ENCODE measurements at places on chromosomes 1 and 21.
A peak's percentile ranks its signal among the peaks of the same experiment; 100 is the strongest.

- DNase-seq, result no peak
These were observed 64.1 kb downstream of the TMCO4 start for GRCh38 chr1:19735440-19736127.

- DNase-seq, result no peak
These were observed 40.9 kb downstream of the ALG6 start for GRCh38 chr1:63408331-63408730.

DNA sequence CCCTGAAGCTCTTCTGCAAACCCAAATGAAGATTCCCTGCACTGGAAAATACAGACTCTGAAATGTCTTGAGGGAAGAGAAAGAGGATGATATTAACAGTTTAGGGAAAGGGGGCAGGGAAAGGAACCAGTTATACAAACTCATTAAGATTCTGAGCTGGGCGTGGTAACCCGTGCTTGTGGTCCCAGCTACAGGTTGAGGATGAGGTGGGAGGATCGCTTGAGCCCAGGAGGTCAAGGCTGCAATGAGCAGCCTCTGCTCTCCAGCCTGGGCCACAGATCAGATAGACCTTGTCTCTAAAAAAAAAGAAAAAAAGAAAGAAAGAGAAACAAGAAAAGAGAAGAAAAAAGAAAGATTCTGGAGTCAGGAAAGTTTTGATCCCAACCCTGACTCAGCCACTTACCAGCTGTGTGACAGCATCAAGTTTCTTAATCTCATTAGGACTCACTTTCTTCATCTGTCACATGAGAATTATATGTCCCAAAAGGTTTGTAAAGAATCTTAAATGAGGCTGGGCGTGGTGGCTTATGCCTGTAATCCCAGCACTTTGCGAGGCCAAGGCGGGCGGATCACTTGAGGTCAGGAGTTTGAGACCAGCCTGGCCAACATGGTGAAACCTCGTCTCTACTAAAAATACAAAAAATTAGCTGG, 53.9 kb downstream of the OPTC start:
- DNase-seq, result peak; percentile 26

DNA sequence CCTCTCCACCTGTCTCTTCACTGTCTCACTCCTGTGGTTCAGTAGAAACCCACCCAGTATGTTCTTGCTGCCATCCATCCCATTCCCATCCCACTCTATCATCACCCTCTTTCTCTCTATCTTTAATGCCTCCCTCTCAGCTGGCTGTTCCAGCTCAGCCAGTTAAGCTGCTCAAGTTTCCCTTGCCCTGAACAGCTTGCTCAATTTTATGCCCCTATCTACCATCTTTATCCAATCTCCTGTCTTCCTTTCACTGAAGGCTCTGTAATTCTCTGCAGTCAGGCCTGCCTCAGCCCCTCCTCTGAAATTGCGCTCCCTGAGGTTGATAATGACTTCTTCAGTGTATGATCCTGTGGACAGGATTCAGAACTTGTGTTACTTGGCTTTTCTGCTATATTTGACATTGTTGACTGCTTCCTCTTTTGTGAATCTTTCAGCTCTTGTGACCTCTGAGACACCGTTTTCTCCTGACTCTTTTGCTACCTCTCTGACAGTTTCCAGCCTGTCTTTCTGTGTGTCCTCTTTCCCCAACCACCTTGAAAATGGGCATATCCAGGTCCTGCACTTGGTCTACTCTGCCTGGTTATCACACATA, 13.9 kb upstream of the BCAR3 start:
- DNase-seq, result no peak

DNA sequence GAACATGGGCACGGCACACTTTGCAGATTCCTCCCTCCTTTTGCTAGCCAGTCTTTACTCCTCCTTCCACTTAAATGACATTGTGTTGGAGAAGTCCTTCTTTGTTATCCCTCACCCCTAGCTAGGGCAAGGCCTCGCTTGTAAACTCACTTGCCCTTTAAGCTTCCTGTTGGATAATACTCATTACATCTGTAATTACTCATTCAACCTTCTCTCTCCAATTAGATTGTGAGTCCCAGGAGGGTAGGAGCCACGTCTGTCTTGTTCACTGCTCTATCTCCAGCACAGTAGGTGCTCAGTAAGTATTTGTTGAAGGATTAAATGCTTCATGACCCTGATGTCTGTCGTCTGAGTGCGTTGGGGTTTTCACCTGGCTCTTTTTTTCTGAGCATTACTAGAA, 98.7 kb upstream of the USP24 start:
- DNase-seq, result no peak

- no peak for DNase-seq
These were observed 344.2 kb upstream of the KAZN start for GRCh38 chr1:14254251-14254650.

DNA sequence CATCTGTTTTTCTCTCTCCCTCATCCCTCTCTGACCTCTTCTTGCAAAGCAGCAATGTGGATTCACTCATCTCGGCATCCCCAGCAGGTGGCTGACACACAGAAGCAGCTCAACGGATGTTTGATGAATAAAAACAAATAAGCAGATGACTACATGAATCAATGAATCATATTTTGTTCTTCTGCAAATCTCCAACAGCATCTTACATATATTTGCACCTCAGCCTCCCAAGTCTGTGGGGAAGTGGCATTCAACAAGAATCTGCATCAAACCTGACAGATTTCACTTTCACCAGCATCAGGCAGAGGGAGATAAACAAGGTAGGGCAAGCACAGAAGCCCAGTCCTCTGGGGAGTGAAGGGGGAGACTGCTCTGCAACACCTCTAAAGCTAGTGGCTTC, 34.0 kb downstream of the CAPN8 start:
- DNase-seq, result no peak

GRCh38 chr21:27190601-27191000, 223.7 kb upstream of the ADAMTS5 start:
- no peak for DNase-seq

DNA sequence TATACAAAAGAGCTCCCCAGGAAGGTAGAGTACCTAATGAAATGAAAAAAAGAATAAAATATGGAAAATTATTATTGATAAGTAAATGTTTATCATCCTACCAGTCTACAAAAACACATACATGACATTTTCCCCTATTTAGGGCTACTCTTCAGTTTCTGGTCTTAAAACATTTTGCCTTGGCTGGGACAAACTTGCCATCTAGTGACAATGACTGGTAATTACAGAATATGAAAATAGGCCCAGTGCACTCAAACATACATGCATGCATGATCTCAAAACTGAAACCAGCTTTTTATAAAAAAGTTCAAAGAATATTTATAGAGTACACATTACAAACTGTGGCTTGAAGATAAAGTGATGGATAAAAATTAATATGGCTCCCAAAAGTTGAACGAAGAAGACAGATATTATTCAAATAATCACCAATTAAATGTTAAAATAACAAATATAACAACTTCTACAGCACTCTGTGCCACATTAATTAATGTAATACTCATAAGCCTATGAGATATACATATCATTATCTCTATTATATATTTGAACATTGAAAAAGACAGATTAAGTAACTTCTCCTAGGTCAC, 10.5 kb upstream of the RNPC3 start:
- no peak for DNase-seq

GRCh38 chr21:18007121-18007520, 188.0 kb upstream of the C21orf91 start:
- DNase-seq, result no peak

GRCh38 chr1:59266180-59266926, 30.5 kb upstream of the FGGY start:
- DNase-seq, result no peak

GRCh38 chr1:54453022-54453421, 46.8 kb upstream of the SSBP3 start:
- DNase-seq, result no peak

- no peak for DNase-seq
These were observed 33.0 kb upstream of the TARDBP start for GRCh38 chr1:10979483-10979920.

DNA sequence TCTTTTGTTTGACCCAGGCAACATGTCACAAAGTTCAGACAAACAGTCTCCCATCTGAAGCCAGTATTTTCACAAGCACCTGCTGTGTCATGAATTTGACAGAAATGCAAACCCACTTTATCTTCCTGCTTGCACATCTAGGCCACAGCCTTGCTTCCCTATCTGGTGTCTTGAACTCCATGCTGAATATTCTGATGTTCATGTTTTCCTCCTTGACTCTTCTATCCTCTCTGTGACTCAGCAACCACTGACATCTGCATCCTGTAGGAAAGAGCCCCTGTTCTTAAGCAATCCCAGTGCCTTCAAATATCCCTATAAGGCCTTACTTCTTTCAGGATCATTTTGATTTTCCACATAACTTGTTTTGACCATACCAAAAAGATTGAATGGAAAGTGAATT, 6.5 kb downstream of the CD55 start:
- no peak for DNase-seq

GRCh38 chr1:240235521-240236288, 144.0 kb downstream of the FMN2 start:
- DNase-seq, result no peak

GRCh38 chr1:211353562-211354212, 27.1 kb downstream of the TRAF5 start:
- no peak for DNase-seq

- no peak for DNase-seq
These were observed 138.0 kb upstream of the CD34 start for GRCh38 chr1:208048904-208049303.

GRCh38 chr1:159675046-159675445, 39.3 kb downstream of the CRP start:
- DNase-seq, result no peak

GRCh38 chr1:228979325-228979699, 244.0 kb downstream of the RHOU start:
- DNase-seq, result no peak

DNA sequence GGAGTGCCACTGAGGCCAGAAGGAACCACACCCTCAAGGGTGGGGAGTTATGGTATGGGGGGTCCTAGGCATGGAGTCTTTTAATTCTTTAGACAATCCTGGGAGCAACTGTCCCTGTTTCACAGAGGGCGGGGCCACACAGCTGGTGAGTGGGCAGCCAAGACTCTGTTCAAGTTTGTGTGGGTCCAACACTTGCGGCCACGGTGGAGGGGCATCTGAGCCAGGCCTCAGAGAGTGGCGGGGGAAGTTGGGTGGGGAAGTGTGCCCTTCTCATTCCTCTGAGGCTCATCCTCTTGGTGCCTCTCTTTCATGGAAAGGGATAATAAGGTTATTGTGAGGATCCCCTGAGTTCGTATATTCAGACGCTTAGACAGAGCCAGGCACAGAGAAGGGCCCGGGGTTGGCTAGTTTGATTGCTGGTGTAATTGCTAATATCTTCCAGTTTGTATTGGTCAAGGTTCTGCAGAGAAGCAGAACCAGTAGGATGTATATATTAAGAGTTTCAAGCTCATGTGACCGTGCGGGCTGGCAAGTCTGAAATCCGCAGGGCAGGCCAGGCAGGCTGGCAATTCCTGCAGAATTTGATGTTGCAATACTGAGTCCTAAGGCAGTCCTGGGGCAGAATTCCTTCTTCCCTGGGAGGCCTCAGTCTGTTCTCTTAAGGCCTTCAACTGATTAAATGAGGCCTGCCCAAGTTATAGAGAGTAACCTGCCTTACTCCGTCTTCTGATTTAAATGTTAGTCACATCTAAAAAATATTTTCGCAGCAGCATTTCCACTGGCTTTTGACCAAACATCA, 15.9 kb downstream of the PCSK9 start:
- no peak for DNase-seq

DNA sequence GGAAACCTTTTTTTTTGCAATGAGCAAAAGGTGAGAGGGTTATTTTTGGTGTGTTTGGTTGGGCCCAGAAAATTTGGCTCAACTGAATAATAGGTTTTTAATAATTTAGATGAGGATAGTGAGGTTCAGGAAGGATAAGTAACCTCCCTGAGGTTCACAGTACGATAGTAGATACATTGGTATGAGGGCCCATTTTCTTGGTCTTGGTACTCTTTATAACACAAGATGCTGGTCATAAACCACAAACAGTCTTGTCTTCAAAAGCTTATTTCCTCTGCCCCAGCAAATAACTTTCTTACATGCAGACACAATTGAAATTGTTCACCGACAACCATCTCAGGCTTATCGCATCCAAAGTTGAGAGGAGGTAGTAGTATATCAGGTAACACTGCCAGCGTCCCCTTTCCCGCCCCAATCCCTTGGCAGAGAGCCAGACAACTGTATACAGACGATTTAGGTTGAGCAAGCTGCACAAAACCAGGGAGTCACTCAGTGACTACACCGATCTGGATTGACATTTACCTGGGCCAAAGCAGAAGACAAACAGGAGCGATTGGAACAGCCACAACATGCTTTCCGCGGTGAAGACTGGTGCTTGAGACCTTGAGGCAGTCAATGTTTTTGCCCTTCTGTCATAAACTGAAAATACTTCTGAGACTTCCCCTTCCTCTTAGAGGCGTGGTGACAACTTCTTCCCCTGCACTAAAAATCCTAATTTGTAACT, at the start of gene SLAMF6:
Gene SLAMF6, minus strand, starts transcription at position 634 of the 724 bp plus-strand sequence. Its CDS starts 63 bp downstream, at position 571.
- no peak for DNase-seq

DNA sequence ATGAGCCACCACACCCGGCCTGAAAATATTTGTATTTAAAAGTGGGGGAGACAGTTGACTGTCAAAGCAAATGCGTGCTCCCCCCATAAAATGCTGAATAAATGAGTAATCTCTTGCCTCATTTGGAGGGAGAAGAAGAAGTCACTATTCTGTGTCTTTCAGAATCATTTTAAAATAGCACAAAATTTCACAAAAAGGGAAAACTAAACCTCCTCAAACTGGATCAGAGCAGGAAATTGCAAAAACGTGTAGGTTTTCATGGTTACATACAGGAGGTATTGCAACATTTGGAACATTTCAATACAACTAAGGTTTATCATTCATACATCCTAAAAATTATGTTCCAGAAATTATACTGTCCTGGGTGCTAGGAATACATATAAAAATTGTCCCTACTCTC, 13.6 kb downstream of the MTF1 start:
- DNase-seq, result no peak

DNA sequence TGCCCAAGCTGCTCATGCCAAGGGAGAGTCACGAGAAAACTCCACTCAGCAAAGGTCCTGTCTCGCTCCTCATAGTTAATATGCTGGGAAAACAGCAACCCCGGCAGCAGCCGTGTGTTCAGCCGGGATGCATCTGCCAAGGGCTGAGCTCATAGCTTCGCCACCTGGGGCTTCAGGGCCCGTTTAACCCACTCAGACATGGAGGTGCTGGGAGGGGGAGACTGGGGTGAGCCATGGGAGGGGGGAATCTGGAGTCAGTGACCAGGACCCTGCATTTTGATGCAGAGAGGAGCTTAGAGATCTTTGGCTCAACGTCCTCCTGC, 283.4 kb downstream of the PTPRU start:
- no peak for DNase-seq

- DNase-seq, result no peak
These were observed 3.2 kb downstream of the URB2 start for GRCh38 chr1:229629261-229629660.

DNA sequence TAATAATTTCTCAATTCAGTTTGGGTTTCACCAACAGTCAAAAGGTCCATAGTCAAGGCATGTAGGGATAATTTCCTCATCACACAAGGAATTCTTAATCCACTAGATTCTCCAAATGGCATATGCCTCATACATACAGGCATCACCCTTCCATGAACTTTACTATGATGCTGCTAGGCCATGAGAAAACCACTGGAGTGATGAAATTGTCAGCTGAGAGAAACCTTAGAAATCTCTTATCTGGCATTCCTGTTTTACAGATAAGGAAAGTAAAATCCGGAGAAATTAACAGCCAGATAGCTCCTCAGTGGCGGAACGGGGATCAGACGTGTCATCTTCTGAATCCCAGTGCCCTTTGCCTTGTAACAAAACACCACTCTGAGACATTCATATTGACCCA, 274.4 kb downstream of the NTNG1 start:
- no peak for DNase-seq

Measured in cardiac septum (tissue), 1 donor.